Activated naive CD4-positive, alpha-beta T cell treated with anti-CD3 and anti-CD28 coated beads for 36 hours (primary cell): ENCODE measurements at places on chromosomes 3 and 15.

DNA sequence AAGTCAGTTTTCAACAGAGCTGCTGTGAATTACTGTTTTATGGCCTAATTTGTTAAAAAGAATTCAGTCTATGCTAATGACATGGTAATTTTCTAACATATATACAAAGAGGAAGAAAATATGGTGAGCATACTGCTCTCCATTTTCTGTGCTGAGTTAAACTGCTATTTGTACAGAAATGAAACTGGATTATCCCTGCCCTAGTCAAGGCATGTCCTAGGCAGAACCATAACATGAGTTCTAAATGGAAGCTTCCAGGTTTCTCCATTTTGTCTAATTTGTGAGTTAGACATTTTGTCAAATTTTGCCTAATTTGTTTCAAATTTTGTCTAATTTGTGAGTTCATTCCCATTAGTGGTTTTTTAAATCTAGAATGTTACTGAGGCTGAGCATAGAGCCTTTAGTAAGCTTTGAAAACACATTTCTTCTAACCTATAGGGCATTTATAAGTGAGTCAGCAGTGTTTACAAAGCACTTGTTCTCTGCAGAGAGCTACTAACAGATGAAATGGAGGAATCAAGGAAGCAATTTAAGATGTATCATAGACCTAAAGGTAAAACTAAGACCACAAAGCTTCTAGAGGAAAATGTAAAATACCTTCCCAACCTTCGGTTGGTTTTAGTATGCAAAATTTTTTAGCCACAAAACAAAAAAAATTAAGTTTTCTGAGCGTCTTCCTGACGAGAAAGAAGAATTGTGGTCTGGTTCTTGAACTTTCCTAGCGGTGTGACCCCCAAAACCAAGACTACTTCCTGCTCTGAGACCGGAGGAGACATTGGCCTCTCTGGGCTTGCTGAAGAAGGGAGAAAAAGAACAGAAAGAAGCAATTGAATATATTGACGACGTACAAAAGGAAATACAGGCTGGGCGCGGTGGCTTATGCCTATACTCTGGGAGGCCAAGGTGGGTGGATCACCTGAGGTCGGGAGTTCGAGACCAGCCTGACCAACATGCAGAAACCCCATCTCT, 9.8 kb downstream of the P2RY14 start:
- peak; percentile 45 for DNase-seq

GRCh38 chr3:189300345-189300744, 128.6 kb downstream of the TPRG1 start:
- DNase-seq, result no peak

DNA sequence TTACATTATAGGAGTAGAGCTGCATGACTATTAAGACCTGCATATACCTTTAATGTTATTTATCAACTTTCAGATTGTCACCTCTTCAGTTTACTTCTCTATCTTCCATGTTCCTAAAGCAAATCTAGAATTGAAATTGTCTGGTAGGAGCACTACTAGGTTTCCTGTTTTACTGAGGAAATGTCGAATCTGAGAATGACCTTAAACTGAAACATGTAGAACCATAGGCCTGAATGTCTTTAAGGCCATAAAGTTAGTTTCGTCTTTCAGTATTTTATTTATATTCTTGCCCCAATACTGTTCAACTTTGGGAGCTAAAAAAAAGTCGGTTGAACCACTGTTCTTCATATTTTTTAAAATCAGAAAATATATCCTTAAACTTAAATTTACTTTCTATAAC, 92.7 kb downstream of the IL1RAP start:
- no peak for DNase-seq

DNA sequence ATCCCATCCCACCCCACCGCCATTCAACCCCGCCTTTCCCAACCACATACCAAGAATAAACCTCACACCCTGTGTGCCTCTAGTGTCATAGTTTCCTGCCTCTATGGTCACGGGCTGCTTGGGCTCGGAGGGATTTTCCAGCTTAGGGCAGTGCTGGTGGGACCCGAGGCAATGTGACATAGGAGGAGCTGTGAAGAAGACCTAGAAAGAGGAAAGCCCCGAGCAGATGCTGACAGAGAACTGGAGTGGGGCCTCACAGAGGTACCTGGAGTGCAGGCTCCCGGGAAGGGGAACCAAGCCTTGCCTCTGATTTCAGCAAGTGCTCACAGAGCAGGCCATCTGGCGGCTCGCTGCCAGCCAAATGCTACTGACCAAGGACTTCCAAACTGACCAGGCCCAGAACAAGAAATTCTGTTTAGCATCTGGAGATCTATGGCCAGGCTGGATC, 27.5 kb downstream of the BHLHE40 start:
- DNase-seq, result peak; percentile 95
